Stimulated activated CD4-positive, alpha-beta T cell treated with anti-CD3 and anti-CD28 coated beads, Interleukin-1b, Interleukin-23, amount 100 ng/mL, for 1 hour (primary cell): ENCODE measurements at places on chromosomes 16 and 17.

DNA sequence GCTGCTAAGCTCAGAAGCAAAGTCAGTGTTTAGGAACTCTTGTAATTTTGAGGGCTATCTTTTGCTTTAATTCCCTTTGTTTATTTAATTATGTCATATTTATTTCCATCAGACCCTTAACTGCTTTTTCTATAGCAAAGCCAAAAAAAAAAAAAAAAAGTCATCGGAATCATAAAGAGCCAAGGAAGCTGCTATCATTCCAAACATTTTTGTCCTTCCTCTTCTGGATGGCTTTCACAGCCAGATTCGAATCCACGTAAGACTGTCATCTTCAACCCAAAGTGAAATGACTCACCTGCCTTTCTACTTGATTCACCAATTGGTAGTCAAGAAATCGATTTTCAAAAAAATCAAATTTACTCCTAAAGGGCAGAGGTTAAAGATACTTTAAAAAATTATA lies 38.4 kb downstream of the WIPI1 start:
- no peak for DNase-seq

- DNase-seq: no peak
These were observed 9.8 kb downstream of the RASL10B start for GRCh38 chr17:35740997-35741931.

GRCh38 chr17:21005803-21006202 lies 37.0 kb downstream of the USP22 start:
- DNase-seq: no peak

- DNase-seq: no peak
These were observed 173.8 kb upstream of the CHMP6 start for GRCh38 chr17:80817861-80818260.

DNA sequence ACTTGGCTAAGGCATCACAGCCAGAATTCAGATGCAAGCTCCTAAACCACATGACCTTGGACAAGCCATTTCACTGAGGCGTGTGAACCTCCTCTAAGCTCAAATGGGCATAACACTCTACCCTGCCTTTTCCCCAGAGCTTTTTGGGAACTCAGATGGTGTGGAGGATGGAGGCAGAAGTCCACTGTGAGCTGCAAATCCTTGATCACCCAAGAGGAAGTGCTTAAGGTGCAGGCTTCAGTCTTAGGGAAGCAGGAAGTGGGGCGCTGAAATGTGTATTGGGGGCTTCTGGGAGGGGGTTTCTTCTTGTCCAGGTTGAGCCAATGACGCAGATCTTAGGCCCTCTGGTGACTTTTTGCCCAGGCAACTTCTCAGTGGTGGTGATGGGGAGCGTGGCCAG lies 12.9 kb downstream of the CIITA start:
- no peak for DNase-seq

DNA sequence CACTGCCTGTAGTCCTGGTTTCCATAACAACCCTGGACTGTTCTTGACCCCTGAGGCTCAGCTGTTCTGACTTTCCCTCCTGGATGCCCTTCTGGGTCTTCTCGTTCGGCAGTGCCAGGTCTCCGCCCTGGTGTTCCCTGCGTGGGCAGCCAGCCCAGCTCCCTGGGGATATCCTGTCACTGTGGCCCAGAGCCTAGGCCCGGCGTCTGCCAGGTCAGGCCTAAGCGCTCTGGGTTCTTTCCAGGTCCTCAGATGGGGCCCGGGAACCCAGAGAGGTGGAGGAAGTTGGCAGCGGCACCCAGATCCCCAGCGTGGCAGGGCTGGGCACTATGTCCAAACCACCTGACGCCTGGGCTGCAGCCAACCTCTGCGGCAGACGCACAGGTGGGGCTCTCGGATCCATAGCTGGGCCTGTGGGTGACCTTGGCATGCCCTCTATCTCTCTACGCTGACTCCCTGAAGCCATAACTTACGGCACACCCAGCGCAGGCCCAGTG lies 12.5 kb upstream of the ATP2A3 start:
- DNase-seq: no peak

- no peak for DNase-seq
These were observed 811 bp upstream of the MAP2K3 start for GRCh38 chr17:21283482-21284318.

GRCh38 chr17:32479074-32479617 lies 7.6 kb upstream of the CDK5R1 start:
- no peak for DNase-seq

- no peak for DNase-seq
These were observed 53.2 kb upstream of the TNRC6C start for GRCh38 chr17:77905266-77905665.

DNA sequence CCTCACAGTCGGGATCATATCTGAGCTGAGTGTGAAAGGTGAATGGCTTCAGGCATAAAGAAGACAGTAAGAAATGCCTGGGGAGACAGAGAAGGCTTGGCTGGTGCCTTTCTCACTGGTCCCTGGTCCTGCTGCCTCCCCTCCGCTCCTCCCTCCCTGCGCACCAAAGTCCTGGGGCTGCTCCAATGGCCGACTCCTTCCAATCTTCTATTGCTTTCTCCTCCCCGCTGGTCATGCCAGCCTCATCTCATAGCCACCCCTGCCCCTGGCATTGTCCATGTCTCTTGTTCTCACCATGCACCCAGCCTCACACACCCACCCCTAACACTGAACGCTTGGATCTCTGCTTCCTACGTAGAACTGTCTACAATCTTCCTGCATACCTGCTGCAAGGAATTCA lies 18.0 kb downstream of the TLE7 start:
- no peak for DNase-seq

DNA sequence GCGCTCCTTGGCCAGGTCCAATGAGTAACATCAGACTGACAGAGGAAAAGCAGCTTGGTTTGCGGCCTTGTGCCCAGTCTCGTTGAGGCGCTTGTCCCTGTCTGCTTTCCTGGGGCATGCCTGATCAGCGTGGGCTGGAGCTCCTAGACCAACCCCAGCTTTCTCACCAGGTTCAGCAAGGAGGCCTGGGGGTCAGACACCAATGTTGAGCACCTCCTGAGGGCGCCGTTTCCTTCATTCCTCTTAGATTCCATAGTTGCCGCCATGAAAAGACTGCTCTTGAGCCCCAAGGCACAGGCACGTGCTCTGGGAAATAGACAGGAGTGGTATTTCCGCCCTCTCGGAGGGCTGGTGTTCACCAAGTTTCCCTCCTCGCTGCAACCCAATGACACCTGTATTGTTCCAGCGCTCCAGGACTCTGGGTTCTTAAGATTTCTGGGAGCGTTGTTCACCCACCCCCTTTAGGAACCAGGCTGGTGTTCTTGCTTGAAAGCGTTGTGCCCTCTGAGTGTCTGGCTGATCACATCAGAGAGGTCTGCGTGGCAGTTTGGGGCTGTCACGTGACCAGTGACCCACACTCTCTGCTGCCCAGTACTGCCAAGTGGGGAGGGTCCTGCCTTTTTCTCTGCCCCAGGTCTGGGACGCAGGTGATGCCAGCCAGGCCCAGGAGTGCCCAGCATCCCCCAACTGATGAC lies 18.0 kb downstream of the KCTD2 start:
- no peak for DNase-seq

DNA sequence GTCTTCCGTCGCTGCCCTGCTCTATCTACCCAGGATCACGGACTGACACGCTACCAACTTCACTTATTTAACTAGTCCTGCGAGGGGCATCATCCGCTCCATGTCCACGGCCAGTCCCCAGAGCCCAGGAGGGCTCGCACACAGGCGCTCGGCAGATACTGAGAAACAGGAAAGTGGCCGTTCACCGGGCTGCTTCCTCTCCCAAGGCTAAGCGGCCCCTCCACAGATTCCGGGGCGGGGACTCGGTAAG lies 388 bp downstream of the OXLD1 start:
- no peak for DNase-seq

DNA sequence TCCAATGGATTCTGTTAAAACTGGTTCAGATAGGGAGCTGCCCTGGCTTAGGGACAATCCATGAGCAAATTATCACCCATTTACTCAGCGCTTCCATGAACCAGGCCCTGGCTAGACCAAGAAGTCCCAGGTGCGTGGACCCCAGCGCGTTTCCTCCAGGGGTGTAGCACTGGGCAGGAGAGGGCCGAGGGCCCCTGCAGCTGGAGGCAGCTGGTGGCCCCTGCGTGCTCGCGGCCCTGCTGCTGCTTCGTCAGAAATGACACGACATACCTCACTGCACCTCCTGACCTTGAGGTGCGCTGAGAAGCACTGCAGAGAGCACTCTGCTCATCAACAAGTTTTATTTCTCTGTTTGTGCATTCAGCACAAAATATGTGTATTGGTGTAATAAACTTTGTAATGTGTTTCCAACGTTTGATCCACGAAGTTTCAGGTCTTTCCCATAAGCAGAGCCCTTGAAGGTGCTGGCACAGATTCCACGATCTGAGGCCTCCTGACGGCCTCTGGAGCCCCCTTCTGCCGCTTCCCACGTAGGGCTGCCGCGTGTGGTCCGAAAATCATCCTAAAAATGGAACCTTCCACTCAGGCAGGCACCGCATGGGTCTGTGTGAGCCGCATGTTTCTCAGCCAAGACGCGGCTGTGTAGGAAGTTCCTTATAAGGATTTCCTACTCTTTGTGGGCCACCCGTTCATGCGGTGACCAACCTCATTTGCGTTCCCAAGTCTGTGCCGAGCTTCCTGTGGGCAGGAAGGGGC lies 50.8 kb upstream of the ZCCHC14 start:
- DNase-seq: no peak

GRCh38 chr16:53950677-53951076 lies 246.7 kb downstream of the FTO start:
- no peak for DNase-seq

GRCh38 chr17:27315322-27315721 lies 21.4 kb downstream of the WSB1 start:
- DNase-seq: no peak

GRCh38 chr16:55338646-55339045 lies 14.6 kb downstream of the IRX6 start:
- DNase-seq: no peak

DNA sequence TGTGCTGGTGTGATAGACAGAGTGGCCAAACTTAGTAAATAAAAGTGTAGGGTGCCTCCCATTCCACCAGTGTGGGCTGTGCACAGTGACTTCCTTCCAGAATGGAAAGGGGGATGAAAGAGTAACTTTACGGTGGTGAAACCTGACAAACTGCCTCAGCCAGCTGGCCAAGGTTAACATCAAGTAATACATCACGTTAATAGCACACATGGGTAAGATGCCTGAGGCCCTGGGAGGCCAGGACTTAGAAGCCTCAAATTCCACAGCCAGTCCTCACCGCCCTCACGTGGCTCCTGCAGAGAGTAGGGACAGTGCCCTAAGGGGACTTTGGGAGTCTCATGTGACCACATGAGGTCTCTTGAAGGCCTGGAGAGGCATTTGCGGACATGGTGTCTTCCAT lies 14.1 kb downstream of the RMI2 start:
- no peak for DNase-seq

GRCh38 chr16:27202923-27203506 lies 311 bp upstream of the KDM8 start:
- DNase-seq: peak; percentile 73

DNA sequence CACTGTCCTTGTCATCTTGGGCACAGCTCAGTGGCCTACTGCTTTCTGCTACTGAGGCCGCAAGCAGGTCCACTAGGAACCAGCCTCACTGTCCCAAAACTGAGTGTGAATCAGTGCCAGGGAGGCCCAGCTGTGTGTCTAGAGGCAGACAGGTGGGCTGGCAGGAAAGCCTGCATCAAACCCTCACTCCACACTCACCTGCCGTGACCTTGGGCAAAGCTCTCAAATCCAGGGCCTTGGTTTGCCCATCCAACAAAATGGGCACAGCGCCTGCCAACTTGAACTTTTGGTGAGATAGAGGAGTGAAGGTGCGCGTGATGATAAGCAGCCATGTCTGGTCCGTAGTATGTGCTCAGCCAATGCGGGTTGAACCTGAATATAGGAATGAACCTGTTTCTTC lies 14.8 kb downstream of the ATP2C2 start:
- no peak for DNase-seq

GRCh38 chr17:19460700-19461099 lies 49.7 kb downstream of the RNF112 start:
- DNase-seq: no peak

DNA sequence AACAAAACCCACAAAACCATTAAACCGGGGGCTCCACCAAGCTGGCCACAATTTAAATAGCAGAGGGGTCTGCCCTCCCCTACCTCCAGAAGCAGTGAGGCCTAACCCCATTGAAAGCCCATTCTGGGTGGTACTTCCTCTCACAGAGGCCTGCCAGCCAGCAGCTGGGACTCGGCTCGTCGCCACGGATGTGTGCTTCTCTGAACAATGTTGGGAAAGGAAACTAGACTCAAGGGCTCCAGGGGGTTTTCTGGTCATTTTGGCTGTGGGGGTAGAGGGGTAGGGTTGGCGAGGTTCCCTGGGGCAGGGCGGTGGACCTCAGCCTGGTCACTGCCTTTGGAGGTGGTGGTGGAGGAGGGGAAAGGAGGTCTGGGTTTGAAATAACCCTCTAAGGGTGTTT lies 4.7 kb upstream of the PLCG2 start:
- no peak for DNase-seq

DNA sequence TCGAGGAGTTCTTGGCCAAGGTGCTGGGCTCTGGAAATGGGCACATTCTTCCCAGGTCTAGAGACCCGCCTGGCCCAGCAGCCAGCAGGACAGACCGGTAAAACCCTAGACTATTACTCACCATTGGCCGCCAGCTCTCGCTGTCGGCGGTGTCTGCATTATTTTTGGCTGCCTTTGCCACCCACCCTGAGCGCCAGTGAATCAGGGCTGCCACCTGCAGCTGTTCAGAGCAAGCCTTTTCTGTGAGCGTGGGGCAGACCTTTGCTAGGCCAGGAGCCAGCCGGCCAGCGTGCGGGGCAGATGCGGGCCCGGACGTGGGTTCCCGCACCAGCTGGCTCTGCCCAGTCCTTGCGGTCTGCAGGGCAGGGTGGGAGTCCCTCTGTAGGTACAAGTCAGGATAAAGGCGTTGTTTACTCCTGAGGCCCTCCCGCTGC lies 15.8 kb upstream of the CLEC18A start:
- no peak for DNase-seq

DNA sequence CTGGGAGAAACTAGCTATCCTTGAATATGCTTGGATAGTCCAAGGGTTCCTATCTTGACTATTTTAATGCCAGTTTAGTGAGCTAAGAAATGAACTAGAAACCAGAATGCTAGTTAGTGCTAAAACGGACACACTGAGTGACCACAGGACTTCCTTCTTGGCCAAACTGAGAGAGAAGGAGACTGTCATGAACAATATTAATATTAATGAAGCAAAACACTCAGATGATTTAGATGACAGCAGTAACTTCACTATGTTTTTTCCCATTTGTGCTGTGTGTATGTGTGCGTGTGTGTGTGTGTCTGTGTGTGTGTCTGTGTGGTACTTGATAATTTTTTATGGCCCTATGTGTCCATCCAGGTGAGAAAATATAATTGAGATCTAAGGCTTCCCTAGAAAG lies 2.2 kb upstream of the ATXN1L start:
- no peak for DNase-seq

DNA sequence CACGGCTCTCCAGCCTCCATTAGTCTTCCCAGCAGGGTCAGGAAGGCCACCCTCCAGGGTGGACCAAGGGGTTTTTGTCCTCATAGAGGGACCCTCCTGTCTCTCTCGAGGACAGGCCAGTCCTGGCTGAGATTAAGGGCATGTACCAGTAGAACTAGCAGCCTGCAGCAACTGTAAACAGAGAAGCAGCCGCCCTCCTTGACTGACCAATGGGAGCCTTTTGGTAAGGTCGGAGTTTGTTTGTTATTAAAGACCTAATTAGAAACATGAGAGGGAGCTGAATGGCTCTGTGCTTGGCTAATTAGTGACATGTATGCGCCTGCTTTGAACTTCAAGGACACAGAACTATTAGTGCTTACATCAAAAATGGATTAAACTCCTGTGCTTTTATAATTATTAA lies 80.0 kb downstream of the CCDC182 start:
- DNase-seq: no peak
